ENCODE measurements at places on chromosomes 4 and X.

GRCh38 chr4:25861951-25862410, 807 bp downstream of the SEL1L3 start:
- ATAC-seq, result peak; percentile 48

DNA sequence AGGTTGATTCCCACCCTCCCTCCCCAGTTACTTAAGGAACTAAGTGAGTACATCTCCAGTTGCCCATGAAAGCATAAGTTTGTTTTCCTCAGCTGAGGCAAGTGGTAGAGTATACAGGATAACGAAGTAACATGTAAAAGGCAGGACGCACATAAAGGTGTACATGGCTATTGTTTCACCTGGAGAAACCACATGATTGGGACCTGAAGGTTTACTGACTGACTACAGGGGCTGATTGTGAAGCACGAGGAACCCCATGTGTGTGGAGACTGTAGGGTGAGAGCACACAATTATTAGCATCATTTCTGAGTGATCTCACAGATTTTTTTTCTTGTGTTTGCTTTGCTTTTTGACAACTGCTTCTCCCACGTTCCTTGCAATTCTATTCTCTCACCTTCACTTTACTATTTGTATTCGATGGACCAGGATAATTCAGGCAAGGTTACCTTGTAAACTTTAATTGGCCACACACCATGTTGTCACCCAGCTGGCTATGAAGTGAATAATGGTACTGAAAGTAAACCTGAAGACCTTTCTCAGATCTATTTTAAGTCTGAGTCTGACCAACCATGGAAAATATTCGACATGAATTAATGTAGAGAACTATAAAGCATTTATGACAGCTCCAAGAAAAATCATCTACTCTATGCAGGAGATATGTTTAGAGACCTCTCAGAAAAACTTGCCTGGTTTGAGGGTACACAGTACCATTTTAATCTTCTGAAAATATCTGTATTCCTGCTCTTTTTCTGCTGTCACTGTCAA, 102.5 kb upstream of the MYOZ2 start:
- peak; percentile 19 for ATAC-seq

DNA sequence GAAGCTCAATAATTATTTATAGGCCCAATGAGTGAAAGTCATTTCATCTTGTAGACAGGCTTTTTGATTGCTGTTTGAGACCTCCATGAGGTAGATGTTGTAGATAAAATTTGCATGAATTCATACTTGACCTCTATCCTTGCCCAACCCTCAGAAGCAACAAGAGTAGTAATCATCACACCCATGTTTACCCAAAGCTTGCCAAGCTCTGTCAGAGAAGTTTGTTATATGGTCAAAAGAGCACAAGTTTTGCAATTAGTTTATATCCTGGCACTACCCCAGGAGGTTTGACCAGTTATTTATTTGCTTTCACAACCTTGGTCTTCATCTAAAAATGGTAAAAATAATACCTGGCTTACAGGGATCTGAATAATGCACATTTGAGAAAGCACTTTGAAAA, 20.7 kb downstream of the ADH7 start:
- ATAC-seq, result no peak

DNA sequence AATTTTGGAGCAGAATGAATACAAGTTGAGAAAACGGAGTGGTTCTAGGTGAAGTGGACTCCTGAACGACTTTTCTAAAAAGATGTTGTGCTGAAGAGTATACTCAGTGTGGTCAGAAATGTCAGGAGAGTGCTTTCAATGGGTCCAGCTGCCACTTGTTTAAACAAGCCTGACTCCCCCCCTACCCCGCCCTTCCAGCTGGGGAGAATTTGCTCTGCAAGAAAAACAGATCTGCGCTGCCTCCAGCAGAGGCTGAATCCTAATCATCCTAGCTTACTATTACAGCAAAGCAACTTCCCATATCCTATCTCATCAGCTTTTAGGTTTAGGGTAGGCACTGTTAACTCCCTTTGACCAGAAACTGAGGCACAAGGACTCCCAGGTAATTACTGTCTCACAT, 1.9 kb downstream of the MAP3K15 start:
- ATAC-seq, result peak; percentile 55

GRCh38 chrX:39459952-39460351, 637.8 kb downstream of the BCOR start:
- no peak for ATAC-seq

GRCh38 chr4:10048941-10049697, 27.8 kb upstream of the SLC2A9 start:
- ATAC-seq, result no peak

GRCh38 chr4:16292585-16292984, 66.3 kb upstream of the TAPT1 start:
- ATAC-seq, result no peak

GRCh38 chr4:90816754-90817153, 689.6 kb downstream of the CCSER1 start:
- ATAC-seq, result no peak

DNA sequence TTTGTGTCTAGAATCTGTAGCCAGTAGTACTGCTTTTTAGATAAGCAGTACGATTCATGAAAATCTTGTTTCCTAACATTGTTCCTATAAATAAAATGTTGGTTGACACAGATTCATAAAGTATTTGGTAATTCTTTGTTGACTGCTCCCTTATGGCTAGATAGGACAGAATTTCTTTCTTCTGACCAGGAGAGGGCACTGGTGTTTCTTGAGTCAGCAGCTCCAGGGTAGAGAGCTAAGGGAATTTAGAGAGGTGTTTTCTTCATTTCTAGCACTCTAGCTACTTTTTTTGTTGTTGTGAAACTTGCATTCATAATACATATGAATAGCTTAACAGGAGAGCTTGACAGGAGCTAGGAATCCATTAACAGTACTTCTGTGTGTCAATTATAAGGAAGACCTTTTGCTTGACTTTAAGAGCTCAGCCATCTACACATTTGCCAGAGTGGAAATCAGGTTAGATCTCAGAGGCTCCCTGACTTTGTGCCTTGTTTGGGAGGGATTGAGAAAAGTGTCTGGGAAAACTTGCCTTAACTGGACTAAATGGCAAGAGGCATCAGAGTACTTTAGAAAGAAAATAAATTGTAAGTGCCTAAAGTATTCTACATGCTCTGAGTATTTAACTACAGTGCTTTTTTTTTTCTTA, 756.1 kb downstream of the SH3BGRL start:
- ATAC-seq, result peak; percentile 52

DNA sequence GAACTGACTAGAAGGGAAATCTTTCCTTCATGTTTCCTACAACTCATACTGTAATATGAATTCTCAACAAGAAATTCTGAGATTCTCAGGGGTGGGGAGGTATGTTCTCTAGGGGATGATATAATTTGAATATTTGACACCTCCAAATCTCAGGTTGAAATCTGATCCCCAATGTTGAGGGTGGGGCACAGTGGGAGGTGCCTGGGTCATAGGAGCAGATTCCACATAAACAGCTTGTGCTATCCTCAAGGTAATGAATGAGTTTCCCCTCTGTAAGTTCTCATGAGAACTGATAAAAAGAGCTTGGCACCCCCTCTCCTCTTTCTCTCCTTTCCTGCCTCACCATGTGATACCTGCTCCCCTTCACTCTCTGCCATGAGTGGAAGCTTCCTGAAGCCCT, 21.5 kb downstream of the FBXW7 start:
- no peak for ATAC-seq

GRCh38 chr4:156782491-156782890, 189.1 kb downstream of the PDGFC start:
- ATAC-seq, result no peak

- ATAC-seq, result no peak
Observed at GRCh38 chr4:2256781-2257191, 5.1 kb downstream of the MXD4 start.

DNA sequence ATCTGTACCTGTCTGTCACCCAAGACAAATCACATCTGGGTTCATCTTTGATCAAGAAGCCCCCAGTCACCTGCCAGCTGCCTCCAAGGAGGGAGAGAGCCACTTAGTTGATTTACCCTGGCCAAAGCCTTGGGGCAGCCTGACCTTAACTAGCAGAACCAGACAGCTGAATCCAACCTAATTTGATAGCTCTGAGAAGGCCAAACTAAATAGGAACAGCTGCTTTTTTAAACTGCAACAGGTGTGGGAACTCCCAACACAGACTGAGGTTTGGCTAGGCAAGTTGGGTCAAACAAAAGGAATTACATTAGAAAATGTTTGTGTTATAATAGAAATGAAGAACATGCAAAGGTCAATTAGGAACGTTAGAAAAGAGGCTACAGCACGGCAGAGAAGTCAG, 375.7 kb downstream of the NLGN4X start:
- ATAC-seq, result no peak

DNA sequence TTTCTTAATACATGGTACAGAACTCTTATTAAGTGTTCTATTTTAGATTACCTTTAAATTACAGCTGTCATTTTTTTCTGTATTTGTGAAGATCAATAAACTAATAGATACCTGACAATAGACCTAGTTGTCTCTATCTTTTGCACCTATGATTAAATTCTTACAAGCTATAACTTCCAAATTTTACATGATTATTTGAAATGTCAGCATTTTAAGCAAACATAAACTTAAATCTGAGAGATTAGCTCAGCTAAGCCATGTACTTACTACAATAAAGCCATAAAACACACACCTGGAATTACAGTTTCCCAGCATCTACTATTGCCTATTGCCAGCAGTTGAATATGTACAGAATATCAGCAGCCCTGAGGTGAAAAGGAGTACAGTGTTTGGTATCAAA, 118.8 kb downstream of the UGT8 start:
- ATAC-seq, result no peak

- peak; percentile 47 for ATAC-seq
Observed at GRCh38 chrX:71118985-71119535, 664 bp downstream of the MED12 start.

DNA sequence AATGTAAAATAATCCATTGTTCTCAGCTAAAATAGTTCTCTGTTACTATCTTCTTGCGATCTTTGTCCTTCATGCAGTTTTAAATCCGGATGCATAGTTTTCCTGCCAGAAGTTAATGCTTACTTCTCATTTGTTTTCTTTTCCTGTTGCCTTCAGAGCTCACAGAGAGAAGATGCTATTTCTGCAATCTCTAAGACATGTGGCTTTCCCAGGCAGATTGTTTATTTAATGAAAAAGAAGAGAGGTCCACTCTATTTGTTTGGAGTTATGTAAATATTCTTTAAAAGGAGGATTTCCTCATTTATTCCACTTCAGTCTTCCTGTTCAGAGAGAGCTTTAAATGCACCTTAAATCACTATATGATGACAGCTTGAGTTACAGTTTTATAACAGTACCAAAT, 39.3 kb upstream of the HPGD start:
- ATAC-seq, result no peak

- peak; percentile 96 for ATAC-seq
Observed at GRCh38 chrX:56978172-56978571, 17.2 kb downstream of the SPIN3 start.

DNA sequence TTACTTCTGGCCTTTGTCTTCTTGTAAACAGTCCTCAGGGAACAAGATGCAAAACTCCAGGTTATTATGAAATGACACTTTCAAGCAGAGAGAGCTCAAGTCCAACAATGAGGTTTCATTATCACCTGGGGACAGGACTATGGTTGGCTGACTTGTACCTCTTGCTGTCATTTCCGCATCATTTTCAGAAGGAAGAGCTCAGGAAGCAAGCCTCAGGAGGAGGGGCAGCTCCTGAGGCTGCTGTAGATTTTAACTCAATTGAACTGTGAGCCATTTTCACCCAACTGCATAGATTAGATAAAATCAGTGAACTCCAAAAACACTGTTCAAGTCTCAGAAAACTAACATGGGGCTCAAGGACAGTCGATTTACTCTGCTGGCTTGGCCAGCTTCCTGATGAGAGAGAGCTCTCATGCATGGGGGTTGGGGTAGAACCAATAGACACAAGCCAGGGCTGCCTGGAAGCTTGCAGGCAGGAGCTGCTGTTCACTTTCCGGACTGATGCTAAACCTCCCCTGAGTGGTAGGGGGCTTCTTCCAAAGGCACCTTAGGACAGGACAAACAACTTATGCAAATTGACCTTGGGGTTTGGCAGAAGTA, 23.6 kb downstream of the TMEM255A start:
- no peak for ATAC-seq

- ATAC-seq, result peak; percentile 17
Observed at GRCh38 chr4:1713003-1713851, 1.1 kb upstream of the SLBP start.

- no peak for ATAC-seq
Observed at GRCh38 chr4:140641105-140641555, 72.4 kb upstream of the UCP1 start.

GRCh38 chr4:86483773-86484172, 110.3 kb upstream of the PTPN13 start:
- no peak for ATAC-seq

DNA sequence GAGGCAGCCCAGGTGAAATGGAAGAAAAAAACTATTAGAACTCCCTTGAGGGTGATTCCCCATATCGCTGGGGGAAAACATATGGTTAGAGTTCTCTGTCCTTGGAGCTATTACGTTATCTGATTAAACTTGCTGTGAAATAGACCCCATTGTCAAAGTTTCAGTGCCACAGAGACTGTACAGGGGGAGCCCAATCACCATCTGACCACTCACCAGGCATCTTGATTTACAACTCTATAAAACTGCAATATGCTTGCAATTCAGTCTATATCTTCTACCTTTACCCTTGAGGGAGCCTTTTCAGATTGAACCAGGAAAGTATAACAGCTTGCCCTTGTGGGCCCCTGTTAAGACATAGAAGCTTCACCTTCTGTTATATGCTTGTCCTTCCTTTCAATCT, 18.2 kb downstream of the TMEM255A start:
- ATAC-seq, result no peak

GRCh38 chrX:13263560-13264251, 56.1 kb downstream of the ATXN3L start:
- ATAC-seq, result no peak

GRCh38 chr4:90544532-90545045, 417.4 kb downstream of the CCSER1 start:
- no peak for ATAC-seq

- no peak for ATAC-seq
Observed at GRCh38 chrX:14554131-14554715, 24.9 kb downstream of the GLRA2 start.

DNA sequence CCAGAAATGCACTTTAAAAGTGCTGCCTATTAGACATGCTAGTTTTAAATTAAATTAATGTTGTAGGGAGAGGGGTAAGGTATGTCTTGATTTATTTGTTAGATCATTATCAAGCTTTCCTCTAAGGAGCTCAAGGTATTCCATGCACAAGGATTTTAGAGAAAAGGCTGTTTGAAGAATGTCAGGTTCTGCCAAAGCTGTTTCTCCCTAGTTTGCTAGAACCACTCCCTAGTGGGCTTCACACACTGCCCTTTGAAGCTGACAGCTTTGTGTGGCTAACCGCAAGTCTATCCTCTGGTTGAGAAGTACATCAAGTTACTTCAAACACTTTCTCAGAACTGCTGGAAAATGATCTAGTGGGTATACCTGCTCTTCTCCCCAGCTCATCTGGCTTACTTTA, 32.3 kb downstream of the RASL11B start:
- peak; percentile 94 for ATAC-seq

DNA sequence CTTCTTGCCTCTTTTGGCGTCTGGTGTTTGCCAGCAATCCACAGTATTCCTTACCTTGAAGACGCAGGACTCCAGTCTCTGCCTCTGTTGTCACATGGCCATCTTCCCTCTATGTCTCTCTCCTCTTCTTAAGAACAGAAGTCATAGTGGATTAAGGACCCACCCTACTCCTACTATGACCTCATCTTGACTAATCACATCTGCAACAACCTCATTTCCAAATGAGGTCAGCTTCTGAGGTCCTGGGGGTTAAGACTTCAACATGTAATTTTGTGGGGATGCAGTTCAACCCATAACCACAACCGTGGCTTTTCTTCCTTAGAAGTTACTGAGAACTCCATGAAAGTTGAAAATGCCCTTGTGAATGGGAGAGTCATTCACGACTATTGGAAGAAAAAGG, 23.3 kb downstream of the TLR8 start:
- ATAC-seq, result no peak

- ATAC-seq, result no peak
Observed at GRCh38 chr4:110897784-110898183, 274.9 kb upstream of the PITX2 start.
